GM19239 (cell line): ENCODE measurements at places on chromosomes 1 and 21.

DNA sequence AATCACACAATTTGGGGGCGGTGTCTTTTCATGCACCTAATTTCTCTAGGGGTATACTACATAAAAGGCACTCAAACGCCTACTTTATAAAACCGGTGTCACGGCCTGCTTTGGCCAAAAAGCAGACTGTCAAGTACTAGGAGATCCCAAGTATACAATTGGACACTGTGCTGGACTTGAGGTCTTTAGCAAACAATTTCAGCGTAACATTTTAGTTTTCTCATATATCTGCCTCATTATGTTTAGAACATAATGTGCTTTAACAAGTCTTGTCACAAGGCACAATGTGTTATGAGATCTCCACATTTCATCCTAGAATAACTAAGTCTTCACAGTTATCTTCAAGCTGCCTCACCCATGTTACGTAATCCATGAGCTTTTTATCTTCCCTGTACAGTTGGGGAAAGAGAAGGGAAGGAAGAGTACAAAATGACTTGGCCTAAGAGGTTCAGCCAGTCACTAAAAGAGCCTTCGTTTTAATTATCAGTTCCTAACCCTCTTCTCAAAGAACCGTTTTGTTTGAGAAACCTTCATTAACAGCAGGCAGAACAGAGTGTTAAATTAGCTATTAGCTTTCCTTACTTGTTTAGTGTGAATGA, 1.7 kb downstream of the SSX2IP start:
- DNase-seq = no peak

GRCh38 chr1:37931102-37931360, 15.8 kb downstream of the INPP5B start:
- DNase-seq = no peak

GRCh38 chr1:45842786-45843185, 39.4 kb downstream of the MAST2 start:
- DNase-seq = no peak

DNA sequence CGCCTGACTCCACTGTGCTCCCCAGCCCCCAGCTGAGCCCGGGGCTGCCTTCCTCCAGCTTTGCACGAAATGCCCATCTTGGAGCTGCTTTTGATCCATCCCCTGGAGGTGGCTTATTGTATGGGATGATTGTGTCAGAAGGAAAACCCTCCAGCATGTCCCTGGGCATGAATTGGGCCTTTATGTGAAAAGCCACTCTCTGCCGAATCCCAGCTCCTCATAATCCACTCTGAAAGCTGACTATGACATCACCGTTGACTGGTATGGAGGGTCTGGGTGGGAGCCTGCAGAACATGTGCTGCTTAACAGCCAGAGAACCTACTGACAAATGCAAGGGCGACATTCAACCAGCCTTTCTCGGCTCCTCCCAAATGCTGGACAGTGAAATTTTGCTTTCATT, 74.6 kb downstream of the NENF start:
- no peak for DNase-seq

GRCh38 chr1:165172666-165173065, 183.8 kb downstream of the LMX1A start:
- no peak for DNase-seq

- no peak for DNase-seq
Measured at GRCh38 chr1:26696654-26697430, 1.0 kb downstream of the ARID1A start.

DNA sequence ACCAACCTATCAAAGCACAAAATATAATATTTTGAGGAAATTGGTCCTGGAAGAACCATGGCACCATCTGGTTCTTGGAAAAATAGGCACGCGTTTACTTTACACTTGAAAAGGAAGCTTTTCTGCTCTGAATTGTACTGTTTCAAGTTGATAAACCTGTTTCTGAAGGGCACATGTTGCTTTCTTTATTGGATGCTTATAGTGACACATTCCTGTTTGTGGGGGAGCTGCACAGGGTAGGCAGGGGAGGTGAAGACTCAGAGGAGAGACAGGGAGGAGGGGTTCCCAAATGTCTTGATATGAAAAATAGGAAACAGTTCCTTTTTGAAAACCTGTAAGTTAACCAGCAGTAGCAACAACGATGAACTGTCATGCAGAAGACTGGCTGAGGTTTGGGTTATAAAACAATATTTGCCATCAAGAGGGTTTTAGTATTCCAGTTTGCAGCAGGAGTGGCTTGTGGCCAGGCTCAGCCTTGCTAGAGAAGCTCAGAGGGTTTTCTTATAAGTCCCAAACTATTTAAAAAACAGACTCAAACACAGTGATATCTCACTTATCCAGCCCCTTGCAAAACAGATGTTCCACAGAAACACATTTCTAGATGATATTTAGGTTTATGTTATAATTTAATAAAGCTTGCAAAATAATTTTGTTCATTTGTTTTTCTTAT, 127.0 kb upstream of the MROH9 start:
- DNase-seq = no peak

GRCh38 chr1:172279939-172280636, 140.4 kb upstream of the C1orf105 start:
- DNase-seq = no peak

- no peak for DNase-seq
Measured at GRCh38 chr1:190102757-190103326, 374.8 kb downstream of the BRINP3 start.

DNA sequence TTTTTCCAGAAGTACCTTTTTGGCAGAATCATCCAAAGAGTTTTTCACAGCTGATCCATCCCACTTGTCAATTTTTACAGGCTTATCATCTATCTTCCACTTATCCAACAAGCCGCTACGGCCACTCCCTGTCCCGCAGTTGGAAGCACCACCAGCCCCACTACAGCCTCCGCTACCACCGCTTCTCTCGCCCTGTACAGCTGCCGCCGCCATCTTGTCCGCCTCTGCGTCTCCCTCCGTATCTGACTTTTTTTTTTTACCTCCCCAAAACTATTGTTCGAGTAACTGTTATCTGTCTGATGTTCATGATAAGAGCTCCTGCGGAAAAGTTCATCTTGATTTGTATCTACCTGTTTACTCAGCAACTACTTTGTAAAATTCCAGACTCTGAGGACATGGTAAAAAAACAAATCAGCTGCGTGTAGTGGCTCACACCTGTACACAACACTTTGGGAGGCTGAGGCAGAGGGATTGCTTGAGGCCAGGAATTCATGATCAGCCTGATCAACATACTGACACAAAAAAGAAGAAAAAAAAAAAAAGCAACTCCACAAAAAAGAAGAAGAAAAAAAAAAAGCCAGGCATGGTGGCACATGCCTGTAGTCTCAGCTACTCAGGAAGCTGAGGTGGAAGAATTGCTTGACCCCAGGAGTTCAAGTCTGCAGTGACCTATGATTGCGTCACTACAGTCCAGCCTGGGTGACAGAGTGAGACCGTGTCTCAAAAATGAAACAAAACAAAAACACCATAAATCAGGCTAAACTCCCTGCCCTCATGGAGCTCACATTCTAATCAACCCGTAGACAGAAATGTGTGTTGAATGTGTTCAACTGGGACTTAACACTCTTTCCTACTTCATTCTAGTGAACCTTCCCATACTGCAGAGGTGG, 8.0 kb upstream of the EYA3 start:
- DNase-seq = no peak

- DNase-seq = no peak
Measured at GRCh38 chr1:72137656-72138055, 144.7 kb downstream of the NEGR1 start.

DNA sequence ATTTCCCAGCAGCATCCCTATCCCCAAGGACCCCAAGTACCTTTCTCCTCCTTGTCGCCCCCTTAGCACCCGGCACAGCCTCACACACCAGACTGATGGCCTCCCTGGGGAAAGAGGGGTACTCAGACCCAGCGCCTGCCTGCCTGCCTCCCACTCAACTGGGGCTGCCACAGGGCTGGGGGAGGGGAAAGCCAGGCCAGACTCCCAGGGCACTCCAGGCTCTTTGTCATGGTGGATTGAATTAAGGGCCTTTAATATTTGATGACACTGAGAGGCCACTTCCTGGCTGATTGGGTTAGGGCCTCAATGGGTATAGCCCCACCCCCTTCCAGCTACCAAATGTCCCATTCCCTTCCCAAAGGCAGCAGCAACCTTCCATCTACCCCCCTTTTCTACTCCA, 1.8 kb downstream of the SHC1 start:
- DNase-seq = no peak

GRCh38 chr1:13687151-13687715, 12.8 kb upstream of the PRDM2 start:
- DNase-seq = no peak

DNA sequence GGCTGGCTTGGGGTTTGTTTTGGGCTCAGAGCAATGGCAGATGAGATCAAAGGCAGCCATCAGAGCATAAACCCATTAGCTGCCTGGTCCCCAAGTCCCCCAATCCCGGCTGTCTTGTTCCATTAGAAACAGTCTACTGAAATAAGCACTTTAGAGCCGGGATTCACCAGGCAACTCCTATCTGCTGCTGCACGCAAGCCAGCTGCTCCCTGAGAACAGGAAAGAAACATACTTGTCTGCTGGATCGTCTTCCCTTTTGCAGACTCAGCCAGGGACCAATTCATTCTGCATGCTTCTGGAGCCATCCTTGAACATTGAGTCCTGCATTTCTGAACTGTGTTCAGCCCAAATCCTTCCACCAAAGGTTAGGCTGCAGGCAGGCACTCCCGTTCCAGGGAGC, 21.8 kb downstream of the RXRG start:
- DNase-seq = no peak

- DNase-seq = no peak
Measured at GRCh38 chr1:154222518-154222917, 1.8 kb downstream of the UBAP2L start.

DNA sequence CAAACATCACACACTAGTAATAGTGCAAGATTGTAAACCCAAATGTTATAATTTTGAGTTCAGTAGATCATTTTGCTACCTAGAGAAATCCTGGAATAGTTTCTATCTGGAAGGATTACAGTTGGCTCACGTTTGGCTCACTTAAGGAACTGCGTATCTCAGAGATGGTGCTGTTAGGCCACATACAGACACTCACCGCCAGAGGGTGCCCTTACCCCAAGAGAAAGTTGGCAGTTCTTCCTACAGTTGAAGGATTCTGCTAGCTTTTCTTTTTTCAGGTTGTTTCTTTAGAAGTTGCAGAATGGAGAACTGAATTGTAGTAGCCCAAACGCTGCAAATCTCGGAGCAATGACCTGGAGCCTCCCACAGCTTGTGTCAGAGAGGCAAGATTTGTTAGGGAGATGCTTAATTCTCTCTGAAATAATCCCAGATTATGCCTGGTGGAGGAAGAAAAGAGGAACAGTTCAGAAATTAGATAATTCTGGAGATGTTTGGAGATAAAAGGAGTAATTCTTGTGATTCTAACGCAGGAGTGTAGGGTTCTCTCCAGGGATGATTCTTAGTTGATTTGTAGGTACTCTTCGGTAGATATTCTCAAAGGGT, 87.9 kb upstream of the PAPPA2 start:
- peak; percentile 30 for DNase-seq

DNA sequence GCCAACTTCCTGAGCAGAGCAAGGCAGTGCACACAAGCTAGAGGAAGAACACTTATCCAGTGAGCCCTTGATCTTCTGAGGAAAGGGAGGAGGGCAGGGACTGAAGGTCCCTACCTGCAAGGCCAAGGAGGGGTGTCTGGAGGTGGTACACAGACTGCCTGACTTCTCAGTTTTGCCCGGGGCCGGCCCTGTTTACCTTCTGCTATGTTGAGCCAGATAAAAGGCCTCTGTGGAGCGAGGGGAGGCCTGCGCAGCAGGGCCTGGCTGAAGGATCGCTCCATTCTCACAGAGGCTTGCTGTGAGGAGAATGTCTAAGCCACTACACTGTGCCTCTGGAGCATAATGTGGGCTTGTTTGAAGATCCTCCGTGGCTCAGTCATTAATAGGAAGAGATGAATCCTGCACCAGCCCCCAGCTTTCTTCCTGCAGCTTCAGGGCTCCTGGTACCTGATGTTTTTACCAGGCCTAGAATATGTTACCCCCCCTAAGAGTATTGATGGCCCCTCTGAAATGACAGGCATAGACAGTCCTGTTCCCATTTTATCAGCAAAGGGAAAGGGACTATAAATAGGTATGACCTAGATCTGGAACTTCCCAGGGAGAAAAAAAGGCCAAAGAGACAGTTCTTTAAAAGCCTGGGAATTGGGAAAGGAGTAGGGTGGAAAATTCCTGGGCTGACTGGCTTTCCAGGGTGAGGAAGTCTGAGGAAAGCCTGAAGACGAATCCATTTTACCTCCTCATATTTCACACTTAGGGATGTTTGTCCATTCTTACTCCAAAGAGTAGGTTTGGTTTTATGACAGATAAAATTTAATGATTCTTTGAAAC, 4.7 kb downstream of the POGK start:
- no peak for DNase-seq
